Upper lobe of right lung (tissue), 1 donor: ENCODE measurements at places on chromosomes 3 and 15. TPM values are rescaled to one million over a fixed set of nuclear protein-coding genes. Genes with fewer than 3 reads are reported as not detected.

The LRRC31 gene
- 1.7 TPM for total RNA-seq

DNA sequence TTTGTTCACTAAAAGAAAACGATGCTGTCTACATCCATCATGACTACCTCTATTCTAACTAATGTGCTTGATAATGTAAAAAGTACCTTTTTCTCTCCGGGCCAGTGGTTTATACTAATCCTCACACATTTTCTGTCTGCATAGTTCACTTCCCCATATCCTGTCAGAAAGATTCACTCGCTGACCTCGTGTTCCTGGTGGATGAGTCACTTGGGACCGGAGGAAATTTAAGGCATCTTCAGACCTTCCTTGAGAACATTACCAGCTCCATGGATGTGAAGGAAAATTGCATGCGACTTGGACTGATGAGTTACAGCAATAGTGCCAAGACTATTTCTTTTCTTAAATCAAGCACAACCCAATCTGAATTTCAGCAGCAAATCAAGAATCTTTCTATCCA, 33.8 kb downstream of the COL6A5 start:
- DNase-seq: no peak

DNA sequence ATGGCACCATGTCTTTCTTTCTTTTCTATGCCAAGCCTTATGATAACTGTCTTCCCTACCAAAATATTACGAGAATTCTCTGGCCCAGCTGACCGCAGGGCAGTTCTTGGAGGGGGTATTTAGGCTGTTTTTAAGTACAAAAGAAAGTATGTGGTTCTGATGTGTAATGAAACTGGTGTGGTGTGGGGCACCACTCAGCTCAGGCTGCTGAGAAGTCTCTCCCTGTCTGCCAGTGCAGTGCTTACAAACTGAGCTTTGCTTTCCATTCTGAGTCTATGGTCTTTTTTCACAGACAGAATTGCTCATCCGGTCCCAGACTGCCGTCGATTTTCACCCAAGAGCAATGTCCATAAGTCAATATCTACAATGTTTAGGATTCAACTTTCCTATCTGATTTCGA, 847.6 kb downstream of the NTRK3 start:
- DNase-seq: no peak

GRCh38 chr3:165466856-165467255, 270.7 kb upstream of the SLITRK3 start:
- no peak for DNase-seq

DNA sequence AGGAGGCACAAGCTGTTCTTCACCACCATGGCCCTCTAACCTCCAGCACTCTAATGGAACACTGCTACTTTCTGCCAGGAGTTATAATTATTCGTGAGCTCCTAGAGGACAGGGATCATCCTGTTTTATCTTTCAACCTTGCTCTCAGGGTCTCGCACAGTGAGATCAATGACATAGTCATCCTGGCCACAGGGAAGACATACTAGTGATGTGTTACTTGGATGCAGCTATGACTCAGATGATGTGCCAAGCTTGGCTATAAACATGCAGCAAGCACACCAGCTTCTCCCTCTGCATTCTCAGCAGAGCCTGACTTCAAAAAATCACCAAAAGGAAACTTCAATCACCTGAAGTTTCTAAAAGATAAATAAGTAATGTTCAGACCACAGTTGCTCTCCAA, 203.8 kb upstream of the HES1 start:
- no peak for DNase-seq

The STAC gene
- total RNA-seq: 25.3 TPM

GRCh38 chr15:100570275-100570674, 31.7 kb downstream of the LINS1 start:
- no peak for DNase-seq

The CFAP91 gene
- total RNA-seq: 3.7 TPM

- DNase-seq: no peak
These were observed 56.2 kb downstream of the EXOG start for GRCh38 chr3:38552364-38552763.

DNA sequence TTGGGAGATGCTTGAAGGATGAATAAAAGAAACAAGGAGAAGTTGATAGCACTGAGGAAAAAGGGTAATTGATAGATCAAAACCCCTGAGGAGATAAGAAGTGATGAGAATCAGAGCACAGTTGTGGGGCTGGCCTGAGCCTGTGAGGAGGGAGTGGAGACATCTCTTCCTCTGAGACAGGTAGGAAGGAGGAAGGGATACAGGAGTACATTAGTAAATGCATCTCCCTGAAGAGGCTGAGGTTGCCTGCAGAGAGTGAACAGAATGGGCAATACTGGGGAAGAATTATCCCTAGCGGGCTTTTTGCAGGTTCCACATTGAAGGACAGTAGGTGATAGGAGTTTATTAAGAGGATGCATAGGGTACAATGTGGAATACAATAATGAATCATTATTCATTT, 17.3 kb upstream of the SCAMP5 start:
- no peak for DNase-seq

DNA sequence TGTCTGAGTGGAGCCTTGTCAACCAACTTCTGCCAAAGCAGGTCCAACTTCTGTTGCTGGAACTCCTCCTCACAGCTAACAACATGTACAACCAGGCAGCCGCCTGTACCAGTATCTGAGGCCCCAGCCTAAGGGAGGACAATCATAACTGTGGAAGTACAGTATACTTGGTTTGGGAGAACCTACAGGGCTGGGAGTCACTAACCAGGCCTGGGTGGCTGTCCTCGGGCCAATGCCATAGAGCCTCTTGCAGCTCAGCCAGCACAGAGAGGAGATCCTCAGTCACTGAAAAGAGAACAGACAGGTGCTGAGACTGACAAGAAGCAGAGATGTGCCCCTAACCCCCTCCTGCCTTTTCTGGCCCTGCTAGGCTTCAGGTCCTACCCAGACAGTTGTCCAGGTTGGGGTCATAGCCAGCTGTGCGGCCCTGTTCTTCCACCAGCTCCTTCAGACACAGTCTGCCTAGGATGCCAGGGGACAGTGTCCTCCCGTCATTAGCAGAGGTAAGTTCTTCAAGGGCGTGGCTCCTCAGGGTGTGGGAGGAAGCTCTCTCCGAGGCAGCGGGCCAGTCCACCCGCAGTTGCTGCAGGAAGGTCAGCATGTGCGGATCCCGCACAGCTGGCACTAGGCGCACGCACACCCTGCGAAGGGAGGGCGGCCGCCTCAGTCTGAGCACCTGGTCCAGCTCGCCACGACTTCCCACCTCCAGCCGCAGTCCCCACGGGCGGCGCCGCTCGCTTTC, 980 bp downstream of the DALRD3 start:
- no peak for DNase-seq

DNA sequence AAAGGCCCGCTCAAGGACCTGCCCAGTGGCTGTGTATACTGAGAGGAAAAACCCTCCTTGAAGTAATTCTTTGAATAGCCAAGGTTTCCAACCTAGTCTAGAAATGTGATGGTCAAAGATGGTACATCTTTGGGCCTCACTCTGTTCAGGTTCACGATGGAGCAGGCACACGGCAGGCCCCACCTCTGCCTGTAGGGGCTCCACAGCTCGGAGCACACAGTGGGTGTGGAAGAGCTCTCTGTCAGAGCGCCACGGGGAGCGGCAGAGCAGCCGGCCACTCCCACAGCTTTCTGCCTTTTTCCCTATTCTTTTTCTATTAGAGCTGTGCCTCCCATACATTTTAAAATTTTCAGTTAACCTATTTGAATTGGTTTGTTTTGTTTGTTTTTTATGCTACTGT, 89.5 kb downstream of the CTNNB1 start:
- DNase-seq: no peak

DNA sequence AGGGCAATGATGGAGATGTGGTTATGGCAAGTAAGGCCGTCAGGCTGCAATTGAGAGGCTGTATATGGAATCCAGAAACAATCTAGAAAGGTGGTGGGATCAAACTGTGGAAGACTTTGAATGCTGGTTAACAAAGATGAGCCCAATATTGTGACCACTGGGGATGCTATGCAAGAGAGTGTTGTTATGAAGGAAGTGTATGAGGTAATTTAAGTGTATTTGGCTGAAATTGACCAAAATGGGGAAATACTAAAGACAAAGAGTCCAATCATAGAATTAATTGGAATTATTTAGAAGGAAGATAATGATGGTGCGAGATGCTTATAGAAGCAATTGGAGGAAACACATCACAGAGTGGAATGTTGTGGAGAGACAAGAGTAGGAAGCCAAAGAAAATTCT, 24.5 kb downstream of the BTLA start:
- no peak for DNase-seq

- no peak for DNase-seq
These were observed 17.4 kb upstream of the ADPGK start for GRCh38 chr15:72800833-72801481.

The NDUFB5 gene
- 92.0 TPM for total RNA-seq

The MED12L gene
- total RNA-seq: 0.69 TPM

- DNase-seq: peak; percentile 44
These were observed 39.8 kb downstream of the CHDH start for GRCh38 chr3:53806182-53807116.

- DNase-seq: no peak
These were observed 266.4 kb downstream of the FOXP1 start for GRCh38 chr3:71317140-71317539.

The EPHA3 gene
- total RNA-seq: 5.1 TPM

GRCh38 chr3:158773845-158774830, 27.7 kb upstream of the MFSD1 start:
- no peak for DNase-seq

DNA sequence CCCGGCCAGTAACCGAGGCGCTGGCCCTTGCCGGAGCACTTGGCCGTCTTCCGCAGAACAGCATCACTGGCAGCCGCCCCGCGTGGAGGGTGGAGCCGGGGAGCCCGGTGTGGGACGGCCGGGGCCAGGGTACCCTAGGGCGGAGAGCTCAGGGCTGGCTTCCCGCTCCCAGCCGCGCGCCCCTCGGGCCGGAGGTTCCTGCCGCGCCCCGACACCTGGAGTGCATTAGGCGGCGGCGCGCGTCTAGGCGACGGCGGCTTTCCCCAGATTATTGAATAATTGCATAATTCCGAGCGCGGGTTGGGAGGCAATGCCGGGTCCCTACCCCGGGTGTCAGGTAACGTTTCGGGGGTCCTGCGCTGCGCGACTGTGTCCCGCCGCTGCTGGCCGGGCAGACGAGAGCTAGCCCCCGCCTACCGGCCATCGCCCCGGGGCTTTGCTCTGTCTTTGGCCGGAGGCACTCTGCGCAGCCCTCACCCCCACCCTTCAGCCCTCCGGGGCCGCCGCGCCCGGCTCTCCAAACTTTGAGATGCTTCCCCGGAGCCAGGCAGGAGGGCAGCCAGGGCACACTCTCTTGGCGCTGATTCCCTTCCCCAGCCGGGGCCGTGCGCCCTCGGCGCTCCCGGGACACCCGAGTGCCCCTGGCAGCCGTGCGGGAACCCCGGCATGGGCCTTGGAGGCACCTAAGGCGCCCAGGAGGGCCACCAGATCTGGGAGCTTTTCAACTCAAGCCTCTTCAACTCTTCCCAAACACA, 749 bp downstream of the ITGA11 start:
- no peak for DNase-seq

DNA sequence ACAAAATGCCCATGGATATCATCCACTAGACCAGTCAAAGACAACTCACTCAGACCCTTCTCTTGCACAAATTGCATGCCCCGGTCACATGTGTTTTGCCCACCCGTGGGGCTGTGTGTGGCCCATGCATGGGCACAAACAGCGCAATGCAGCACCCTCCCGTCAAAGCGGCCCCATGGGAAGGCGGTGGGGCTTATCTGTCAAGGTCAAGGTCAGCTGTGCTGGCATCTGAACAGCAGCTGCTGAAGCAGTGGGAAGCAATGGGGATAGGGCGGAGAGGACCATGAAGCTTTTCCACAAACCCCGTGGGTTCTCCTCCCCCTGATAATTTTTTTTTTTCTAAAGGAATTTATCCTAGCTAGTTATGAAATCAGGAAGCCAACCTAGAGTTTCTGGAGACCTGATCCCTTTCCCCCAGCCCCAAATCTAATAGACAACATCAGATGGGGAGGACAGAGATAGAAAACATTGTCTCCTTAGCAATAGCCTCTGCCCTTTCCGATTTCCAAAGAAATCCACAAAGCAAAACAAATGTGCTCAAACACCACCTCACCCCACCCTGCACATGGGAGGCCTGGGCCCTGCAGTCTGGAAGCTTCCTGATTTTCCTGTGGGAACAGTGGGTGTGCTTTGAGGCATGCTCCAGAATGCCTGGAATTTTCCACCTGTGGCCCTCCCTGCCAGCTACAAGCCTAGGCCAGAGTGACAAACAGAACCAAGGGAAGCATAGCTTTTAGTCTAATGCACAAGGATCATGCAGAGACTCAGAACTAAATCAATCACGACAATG, 84.4 kb downstream of the BDH1 start:
- DNase-seq: peak; percentile 35

- no peak for DNase-seq
These were observed 613.8 kb downstream of the DIPK2A start for GRCh38 chr3:144585408-144585807.

The EFHB gene
- 0.90 TPM for total RNA-seq

DNA sequence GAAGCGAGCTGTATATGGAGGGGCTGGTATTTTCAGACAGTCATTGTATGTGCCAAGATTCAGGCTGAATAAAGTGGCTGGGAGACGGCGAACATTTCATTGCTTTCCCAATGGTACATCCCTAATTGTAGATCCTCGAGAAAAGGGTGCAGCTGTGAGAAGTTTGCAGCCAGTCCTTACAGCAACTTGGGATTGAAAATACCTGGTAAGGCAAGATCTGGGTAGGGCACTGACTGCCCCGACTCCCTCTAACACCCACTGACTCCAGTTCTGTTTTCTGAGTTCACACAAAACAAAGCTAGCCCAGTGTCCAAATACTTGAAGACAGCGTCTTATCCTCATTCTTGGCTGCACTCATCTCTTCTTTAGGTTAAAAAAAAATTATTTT, 63.7 kb downstream of the EDEM1 start:
- DNase-seq: no peak

DNA sequence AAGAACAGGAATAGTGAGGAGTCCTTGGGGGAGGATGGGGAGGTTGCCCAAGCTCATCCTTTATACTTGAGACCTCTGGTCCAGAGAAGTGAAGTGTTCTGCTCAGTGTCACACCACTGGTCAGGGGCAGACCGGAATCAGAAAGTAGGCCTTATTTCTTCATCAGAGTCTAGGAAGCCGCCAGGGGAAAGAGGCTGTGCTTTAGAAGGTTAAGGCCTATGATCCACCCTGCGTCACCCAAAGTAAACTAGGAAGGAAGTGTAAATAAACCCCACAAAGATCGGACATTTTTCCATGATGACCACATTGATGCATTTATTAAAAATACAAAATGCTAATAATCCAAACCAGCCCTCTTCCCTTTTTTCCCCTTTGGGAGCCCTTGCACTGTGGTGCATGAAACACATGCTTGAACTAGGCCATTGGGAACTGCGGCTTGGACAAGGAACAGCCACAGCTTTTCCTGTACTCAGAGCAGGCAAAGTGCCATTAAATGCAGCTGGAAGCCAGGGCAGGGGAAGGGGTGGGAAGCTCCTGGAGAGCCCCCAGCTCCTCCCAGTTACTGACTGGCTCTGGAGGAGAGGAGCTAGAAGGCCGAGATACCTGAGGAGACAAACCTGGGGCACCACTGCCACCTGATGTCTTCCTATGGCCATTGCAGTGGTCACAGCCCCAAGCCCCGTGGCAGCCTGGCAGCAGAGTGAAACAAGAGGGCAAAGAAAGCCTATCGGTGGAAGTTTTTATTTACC, 37.0 kb downstream of the CDC25A start:
- DNase-seq: peak; percentile 82

- DNase-seq: no peak
These were observed 1.2 kb downstream of the KLHDC8B start for GRCh38 chr3:49172551-49173041.

- peak; percentile 98 for DNase-seq
These were observed at the start of gene SLC25A26 for GRCh38 chr3:66220602-66221377. SLC25A26 (plus strand) TSS chr3:66221001; CDS start chr3:66221095, 94 bp downstream.

The FBXL2 gene
- 7.6 TPM for total RNA-seq

The POPDC2 gene
- 2.7 TPM for total RNA-seq

- DNase-seq: no peak
These were observed 274.9 kb upstream of the DCBLD2 start for GRCh38 chr3:99176169-99176964.
